ENCODE measurements at places on chromosomes 5 and 9. TPM values are rescaled to one million over a fixed set of nuclear protein-coding genes. Genes with fewer than 3 reads are reported as not detected.

DNA sequence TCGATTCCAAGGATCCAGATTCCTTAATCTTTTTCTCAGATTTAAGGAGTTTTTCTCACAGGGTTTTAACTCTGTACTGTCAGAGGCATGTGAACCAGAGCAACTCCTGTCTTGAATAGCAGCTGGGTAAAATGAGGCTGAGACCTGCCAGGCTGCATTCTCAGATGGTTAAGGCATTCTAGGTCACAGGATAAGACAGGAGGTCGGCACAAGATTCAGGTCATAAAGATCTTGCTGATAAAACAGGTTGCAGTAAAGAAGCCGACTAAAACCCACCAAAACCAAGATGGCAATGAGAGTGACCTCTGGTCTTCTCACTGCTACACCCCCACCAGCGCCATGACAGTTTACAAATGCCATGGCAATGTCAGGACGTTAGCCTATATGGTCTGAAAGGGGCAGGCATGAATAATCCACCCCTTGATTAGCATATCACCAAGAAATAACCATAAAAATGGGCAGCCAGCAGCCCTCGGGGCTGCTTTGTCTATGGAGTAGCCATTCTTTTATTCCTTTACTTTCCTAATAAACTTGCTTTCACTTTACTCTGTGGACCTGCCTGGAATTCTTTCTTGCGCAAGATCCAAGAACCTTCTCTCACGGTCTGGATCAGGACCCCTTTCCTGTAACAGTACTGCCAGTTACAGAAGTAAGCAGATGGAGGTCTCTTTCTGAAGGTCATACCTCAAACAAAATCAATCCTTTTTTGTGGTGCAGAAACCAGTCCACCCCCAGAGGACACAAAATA, 87.1 kb downstream of the SLC38A9 start:
- DNase-seq = no peak

GRCh38 chr9:119009249-119009648, 360.0 kb downstream of the BRINP1 start:
- DNase-seq = no peak

- no peak for DNase-seq
Observed at GRCh38 chr5:24145806-24146205, 499.0 kb downstream of the CDH10 start.

GRCh38 chr5:126872561-126873354, 95.8 kb downstream of the LMNB1 start:
- DNase-seq = no peak

GRCh38 chr9:133419005-133419404, 1.2 kb upstream of the REXO4 start:
- DNase-seq = no peak

DNA sequence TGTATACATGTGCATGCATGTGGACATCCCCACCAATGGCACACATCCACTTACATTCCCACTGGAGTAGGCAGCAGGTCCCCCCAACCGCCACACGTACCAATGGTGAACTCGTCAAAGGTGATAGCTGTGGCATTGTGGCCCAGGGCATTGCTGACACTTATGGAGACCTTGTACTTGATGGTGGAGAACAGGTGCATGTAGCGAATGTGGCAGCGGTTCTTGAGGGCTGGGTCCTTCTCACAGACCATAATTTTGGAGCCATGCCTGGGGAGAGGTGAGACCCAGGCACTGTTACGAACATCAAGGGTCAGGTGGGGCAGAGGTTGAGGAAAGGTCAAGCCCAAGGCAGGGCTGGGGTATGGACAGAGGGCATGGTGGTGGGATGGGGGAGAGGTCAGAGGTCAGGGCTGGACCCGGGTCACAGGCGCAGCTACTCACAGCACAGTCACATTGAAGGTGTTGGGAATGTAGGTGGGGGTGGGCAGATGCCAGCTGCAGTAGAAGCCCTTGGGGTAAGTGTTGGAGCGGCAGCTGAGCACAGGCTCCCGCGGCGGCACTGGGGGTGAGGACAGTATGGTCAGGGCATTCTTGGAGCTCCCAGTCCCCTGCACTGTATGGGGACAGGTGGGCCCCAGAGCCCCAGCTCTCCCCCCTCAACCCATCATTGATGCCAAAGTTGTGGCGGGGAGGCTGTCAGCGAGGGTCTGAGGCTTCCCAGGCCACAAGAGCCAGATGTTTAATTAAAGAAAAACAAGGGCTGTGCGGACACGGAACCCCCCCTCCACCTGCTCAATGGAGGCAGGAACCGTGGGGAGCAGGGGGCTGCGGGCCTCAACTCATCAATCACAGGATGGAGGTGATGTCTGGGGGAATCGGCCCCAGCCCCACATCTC, 31.9 kb downstream of the CNTFR start:
- DNase-seq = no peak

- no peak for DNase-seq
Observed at GRCh38 chr9:116688806-116689485, 1.8 kb downstream of the TRIM32 start.

DNA sequence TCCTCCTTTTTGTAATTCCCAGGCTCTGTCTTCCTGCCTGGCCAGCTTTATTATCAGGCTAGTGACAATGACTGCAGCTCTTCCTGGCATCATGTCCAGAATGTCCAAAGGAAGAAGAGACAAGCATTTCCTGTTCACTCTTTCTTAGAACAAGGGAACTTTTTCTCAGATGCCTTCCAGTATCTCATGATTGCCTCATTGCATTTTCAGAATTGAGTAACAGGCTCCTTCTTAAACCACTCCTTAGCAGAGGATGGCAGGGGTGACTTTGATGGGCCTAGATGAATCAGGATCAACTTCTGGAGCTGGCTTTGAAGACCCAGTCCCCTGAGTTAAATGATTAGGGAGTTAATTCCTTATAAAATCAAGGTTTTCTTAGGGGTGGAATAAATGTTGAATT, 92.9 kb upstream of the RASGRF2 start:
- DNase-seq = no peak

GRCh38 chr5:157100140-157100679, 8.6 kb downstream of the HAVCR2 start:
- no peak for DNase-seq

- DNase-seq = no peak
Observed at GRCh38 chr9:34547960-34548611, 25.3 kb upstream of the ENHO start.

DNA sequence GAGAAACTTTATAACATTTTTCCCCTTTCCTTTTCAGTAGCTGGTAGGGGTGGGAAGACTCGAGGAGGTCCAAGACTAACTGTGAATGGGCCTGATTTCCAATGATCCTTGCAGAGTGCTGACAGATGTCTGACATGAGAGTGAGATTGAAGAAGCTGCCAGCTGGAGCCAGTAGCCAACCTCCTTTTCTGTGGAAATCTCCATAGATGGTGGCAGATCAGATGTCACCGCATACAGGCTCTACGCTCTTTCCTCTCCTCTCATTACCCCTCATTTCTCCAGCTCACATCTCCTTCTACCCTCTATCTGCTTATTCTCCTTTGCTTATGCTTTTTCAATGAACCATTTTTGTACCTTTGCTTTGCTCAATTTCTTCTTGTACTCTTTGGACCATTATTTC, 395.2 kb upstream of the TNC start:
- no peak for DNase-seq

DNA sequence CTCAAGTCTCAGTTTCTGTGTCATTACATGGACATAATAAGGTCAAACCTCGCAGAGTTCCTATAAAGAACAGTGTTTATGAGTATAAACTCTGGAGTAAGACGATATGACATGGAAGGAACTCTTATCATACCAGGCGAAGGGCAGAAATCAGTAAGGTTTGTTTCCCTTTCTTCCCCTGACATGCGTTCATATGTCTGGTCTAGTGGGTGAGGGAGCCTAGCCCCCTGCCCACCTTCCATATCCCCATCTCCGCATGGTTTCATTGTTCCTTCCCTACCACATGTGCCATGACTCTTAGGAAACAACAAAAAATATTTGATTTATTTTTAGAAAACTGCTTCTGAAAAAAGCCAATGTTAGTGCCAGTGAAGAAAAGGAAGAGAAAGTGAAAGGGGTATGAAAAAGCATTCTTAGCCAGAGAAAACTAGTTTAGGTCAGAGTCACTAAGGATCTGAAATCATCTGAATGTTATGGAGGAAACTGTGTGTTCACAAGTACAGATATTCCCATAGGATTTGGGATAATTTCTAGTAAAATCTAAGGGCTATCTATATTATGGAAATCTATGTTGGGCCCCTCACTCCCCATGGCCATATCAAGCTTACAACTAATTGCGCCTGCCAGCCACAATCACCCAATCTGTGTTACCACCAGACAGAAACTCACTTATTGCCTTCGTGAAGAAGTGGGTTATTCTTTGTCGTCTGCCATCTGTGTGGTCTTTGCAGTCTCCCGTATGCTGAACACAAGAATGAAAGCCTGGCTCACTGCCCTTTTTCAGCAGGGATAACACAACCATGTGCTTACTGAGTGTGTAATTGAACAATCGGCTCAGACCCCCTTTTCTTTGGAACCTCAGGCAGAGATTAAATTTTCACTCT, 19.9 kb upstream of the HMHB1 start:
- no peak for DNase-seq

DNA sequence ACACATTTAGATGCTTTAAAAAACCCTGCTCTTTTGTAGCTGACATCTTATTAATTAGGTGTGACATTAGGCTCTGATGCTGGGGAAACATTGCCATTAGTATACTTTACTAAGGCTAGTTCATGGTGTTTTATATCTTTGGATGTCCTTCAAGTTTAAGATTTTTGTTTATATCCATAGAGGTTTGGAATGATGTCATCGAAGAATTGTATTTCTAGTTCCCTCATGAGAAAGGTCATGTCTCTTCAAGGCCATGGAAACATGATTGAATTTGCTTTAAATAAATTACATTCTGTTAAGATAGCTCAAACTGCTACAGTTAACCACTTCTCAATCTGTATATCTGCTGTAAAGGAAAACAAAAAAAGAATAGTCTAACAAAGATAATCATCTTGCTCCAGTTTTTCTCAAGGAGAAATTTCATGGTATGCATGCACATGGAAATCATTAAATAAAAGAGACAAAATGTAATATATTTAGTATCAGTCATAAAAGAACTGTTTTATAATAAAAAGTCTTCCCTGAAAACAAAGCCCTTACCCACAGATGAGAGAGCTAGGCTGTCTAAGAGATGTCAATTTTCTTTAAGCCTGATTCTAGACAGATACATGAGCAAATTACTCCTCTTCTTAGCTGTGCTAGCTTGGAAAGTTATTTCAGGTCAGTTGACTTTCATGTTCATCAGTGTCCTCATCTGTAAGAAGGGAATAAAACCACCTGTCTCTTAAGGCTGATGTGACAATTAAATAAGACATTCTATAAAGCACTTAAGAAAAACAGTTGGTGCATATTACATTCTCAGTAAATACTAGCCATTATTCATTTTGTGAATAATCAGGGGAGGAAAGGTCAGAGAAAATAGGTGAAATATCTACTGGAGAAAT, 25.0 kb upstream of the STARD4 start:
- no peak for DNase-seq

DNA sequence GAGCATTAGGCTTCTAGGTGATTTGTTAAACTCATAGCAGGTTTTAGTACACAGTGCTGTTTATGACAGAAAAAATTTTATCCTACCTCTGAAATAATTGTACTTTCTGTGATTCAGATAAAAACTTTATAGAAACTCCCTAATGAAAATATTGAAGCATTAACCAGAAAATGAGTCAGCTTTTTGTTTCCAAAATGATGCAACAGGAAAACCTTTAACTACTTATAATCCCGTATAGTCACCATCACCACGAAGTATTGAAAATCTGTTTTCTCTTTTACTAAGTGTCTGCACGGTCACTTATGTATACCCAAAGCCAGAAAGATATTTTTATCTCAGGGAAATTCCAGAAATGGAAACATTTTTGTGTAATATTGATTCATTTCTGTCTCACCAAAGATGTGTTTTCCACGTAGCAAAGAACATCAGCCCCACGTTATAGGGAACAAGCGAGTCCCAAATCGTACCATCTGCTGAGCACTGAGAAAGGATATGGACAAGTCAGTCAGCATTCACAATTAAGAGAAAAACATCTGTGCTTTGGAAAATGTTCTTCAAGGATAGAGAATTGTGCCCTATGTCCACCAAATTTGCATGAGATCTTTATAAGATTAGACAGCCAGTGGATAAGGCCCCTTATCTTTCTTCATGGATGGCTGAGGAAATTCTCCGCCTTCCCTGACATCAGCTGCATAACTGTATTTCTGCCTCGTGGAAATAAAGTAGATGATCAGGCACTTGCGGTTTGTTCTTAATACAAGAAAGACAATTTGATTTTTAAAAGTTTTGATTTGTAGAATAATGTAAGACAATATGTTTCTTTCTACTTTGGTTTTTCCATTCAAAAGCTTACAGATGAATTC, 41.9 kb downstream of the TNFAIP8 start:
- no peak for DNase-seq

DNA sequence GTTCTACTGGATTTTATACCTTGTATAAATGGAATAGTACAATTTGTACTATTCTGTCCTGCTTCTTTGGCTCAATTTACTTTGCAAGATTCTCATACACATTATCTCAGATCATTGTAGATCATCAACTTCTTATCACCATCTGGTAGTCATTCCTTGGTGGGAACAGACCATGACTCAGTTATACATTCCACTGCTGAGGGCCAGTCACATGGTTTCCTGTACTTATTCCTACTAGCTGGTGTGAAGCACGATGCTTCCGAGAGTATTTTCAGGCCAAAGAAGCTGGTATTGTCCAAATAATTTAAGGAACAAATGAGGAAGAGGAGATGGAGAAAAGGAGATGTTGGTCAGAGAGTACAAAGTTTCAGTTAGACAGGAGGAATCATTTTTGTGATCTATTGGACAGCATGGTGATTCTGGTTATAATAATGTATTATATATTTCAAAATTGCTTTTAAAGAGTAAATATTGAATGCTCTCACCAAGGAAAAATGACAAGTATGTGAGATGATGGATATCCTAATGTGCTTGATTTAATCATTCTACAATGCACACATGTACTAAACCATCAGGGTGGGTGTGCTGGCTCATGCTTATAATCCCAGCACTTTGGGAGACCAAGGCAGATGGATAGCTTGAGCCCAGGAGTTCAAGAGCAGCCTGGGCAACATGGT, 124.1 kb downstream of the SYK start:
- peak; percentile 60 for DNase-seq

- no peak for DNase-seq
Observed at GRCh38 chr5:78757269-78758053, 108.9 kb upstream of the LHFPL2 start.

The TMEM174 gene
- not detected for total RNA-seq

The PDZD2 gene
- total RNA-seq = 8.4 TPM

The ROPN1L gene
- total RNA-seq = 4.2 TPM

The CSF1R gene
- total RNA-seq = 0.10 TPM

The GPX8 gene
- total RNA-seq = 70.8 TPM

The NTRK2 gene
- total RNA-seq = 0.35 TPM

The PCDHGC4 gene
- total RNA-seq = 2.5 TPM

The GALNT12 gene
- total RNA-seq = 0.99 TPM

Data from glomerular endothelial cell (primary cell).